ENCODE measurements at places on chromosomes 16 and 17.

DNA sequence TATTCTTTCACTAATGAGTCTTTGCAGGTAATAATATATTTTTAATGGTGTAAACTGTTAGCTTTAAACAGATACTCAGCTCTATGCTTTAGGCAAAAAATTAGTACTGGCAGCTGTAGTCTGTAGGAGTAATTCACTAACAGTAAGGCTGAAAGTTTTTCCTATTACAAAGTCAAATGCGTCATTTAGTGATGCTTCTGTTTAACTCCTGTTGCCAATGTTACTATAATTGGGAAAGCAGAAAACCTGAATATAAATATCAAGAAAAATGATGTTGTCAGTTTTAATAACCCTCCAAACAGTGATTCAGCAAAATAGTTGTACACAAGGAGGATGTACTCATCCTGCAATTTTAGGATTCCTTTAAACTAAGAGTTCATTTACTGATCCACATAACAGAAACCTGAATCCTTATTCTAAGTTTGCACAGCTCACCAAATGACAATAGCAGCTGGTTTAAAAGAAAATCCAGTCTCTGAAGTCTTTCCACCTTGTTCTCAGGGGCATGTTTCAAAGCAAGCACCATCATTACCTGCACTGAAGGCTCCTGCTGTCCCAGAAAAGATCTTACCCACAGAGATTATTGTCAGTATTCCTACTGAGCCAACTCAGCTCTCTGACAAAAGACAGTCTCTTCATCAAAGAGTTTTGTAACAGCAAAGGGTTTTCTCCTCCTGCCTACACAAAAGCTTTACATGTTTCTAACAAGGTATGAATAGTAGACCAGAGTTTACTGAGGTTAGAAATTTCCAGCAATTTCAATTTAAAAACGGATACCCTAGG, 4.2 kb downstream of the CDR2 start:
- no peak for DNase-seq

DNA sequence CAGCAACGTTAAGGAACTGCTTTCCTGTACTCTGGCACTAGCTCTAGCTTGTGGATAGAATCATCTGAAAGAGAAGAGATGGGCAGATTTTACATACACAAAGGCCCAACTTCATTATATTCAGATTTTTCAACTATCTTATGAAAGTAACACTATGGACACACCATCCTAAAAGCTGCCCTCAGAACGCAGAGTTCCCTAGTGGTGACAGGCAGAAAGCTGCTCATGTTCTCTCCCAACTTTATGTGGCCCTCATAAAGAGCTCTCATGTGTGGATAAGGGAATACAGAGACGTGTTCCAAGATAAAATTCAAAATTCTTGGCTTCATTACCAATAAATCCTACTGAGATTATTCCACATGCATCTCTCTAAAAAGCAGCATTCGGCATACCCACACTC, 1.5 kb downstream of the CFAP20 start:
- DNase-seq, result no peak

- no peak for DNase-seq
Observed at GRCh38 chr17:8825802-8826201, 26.6 kb upstream of the MFSD6L start.

DNA sequence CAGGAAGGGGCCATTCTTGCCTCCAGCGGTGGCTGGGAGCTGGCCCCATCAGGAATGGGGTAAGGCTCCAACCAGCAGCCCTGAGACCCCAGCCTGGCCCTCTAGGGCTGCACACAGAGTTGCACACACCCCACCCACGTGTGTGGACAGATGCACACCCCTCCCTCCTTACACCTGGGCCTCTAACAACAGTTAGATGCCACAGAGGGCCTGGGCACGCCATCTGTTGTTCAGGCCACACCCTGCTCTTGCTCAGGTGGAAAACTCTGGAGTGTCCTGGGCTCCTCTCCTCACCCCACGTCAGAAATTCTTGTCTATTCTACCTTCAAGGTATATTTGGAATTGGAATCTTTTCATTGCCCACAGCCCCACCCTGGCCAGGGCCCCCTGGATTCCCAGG, 13.3 kb upstream of the RAI1 start:
- no peak for DNase-seq

GRCh38 chr16:51565184-51565583, 414.1 kb upstream of the SALL1 start:
- DNase-seq, result no peak

DNA sequence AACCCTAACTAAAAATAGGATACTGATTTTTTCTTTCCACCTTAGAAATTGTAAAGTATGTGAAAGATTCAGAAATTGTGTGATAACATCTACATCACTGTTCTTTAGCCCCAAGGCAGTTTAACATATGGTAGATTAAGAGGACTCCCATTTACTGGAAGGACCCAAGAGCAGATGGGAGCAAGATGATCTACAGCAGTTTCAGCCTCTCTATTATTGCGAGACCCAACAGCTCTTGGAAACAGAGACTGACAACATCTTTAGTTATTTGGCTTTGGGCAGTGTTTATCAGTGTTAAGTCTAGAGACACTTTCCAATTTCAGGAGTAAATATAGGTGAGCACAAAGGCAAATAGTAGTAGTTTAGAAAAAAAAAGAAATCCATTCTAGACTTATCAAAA, 124.9 kb upstream of the CORO6 start:
- no peak for DNase-seq

DNA sequence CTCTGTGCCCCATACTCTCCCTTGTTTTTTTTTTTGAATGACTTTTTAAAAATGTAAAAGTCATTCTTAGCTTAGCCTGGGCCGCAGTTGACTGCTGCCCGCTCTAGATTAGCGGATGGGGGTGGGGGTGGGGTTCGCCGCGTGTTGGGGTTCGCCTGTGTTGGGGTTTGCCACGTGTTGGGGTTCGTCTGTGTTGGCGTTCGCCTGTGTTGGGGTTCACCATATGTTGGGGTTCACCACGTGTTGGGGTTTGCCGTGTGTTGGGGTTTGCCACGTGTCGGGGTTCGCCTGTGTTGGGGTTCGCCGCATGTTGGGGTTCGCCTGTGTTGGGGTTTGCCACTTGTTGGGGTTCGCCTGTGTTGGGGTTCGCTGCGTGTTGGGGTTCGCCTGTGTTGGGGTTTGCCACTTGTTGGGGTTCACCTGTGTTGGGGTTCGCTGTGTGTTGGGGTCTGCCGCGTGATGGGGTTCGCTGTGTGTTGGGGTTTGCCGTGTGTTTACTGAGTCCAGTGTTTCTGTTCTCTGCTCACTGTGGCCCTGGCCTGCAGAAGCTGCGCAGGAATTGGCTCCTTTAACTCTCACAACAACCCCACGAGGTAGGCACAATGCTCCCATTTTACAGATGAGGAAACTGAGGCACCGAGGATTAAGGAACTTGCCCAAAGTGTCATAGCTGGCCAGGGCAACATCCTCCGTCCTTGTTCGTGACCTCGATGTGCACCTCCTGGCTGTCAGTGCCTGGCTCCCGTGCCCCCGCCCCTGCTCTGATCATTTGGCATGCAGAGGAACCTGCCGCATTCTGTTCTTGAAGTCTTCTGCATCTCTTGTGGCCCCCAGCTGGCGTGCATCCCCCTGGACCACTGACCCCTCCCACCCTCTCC, 96.6 kb upstream of the CIBAR2 start:
- no peak for DNase-seq

DNA sequence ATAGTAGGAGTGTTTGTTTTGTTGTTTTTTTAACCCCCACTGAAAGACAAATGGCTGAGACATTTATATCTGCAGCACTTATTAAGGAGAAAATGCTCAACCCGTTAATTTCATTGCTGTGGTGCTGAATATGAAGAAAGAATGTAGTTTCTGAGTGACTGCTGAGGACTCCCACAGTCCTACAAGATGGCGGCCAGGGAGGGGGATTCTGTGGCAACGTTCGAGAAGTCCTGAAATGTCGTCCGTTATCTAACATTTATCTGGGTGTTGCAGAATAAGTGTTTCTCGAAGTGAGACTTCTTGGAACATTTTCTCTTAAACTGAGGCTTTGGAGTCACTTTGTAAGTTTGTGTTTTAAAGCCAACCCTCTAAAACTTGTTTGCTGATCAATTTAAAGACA, 530.4 kb downstream of the XYLT1 start:
- DNase-seq, result no peak

Measured in HS-27A (cell line).